ENCODE measurements at places on chromosomes 2 and 18. TPM values are rescaled to one million over a fixed set of nuclear protein-coding genes. Genes with fewer than 3 reads are reported as not detected.

The RNF144A gene
- 0.28 TPM for total RNA-seq

DNA sequence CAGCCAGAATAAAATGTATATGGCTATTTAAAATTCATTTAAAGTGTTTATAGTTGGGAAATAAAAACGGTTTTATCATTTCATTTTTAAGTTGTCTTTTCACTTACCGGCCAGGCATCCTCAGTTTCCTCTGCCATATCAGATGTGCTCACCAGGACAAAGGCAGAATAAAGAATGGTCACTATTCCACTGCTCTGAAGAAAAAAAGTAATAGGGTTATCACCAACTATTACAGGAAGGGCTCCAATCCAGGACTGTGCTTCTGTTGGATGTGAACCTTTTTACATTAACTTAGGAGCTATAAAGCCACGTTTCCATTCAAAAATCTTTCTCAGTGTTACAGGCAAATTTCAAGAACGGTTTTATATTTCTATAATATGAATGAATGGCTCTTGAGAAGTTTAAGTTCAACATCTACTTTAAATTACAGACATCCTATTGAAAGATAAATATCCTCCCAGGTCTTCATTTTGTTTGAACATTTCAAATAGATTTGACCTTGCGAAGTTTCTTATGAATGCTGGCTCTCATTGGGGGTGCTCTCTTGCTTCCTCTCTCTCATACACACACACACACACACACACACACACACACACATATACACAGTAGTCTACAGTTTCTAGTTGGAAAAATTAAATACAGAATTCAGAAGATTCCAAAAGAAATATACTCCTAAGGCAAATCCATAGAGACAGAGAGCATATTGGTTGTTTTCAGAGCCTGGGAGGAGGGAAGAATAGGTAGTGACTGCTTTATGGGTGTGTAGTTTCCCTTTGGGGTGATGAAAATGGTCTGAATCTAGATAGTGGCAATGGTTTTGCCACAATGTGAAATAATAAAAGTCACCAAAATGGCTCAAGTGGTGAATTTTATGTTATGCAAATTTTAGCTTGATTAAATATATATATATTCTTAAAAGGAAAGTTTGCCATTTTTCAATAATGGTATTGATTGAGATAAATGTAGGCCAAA, 2.9 kb upstream of the SLC40A1 start:
- no peak for DNase-seq

The PCARE gene
- not detected for total RNA-seq

The SLC23A3 gene
- total RNA-seq: 0.18 TPM

DNA sequence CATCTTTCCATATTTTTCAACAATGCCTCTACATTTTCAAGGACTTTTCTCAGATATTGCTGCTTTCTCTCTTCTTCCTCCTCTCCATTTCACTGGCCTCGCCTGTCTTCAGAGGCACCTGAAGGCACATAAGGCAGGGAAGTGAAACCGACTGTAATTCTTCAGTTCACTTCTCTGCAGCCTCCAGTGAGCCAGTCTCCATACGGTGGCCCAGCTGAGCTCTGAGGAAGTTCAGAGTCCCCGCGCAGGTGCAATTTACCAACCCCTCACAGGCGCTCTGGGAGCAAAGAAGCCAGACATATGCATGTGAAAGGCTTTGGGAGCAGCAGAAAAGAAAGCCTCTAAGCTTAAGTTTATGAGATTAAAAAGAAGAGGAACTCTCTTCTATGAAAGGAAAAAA, 12.4 kb downstream of the KLHL14 start:
- no peak for DNase-seq

DNA sequence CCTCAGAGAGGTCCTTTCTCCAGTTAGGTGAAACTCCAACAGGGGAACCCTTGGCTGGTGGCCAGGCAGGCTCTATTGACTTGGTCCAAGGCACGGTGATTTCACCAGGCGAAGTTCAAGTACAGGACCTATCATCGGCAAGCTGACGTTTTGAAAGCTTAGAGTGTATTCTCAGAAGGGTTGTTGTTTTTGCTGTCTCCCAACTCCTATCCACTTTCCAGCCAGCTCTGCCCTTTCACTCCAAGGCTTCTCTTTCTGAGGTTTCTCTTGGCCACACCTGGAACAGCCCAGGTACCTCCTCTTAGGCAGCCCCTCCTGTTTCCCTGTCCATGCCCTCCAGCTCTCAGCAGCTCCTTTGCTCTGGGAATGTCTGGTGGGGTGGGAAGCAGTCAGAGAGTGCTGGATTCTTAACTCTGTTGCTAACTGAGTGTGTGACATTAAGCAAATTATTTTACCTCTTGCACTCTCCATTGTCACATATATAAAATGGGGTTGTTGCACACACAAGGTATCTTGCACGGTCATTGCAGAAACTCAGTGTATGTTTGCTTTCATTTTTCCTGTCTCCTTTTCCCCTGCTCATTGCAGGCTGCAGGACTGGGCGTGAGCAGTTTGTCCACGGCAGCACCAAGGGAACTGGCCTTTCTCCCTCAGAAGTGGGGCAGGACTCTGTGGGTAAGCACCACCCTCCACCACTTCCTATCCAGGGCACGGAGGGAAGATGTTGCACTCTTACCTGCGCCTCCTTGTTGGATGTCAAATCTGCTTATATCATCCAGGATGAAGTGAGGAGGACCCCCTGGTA, 30.2 kb downstream of the CAPN13 start:
- no peak for DNase-seq

DNA sequence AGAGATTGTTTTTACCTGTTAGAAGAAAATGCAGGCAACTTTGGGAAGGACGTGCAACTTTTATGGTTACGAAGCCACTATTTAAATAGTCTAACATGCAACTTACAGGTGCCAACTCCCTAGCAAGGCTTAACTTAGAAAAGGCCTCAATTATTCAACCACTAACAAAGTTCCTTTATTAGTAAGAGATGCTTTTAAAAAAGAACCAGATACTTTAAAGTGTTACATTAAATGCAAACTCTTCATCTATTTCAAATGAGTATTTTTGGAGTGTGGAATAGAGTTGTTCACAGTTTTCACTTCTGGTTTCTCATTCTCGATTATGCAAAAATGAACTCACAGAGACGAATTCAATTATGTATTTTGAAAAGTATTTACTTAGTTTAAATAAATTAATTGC, 51.7 kb downstream of the PELI1 start:
- DNase-seq: no peak

The OR6B3 gene
- not detected for total RNA-seq

- DNase-seq: no peak
These were observed 377.5 kb downstream of the OSR1 start for GRCh38 chr2:18980786-18981430.

DNA sequence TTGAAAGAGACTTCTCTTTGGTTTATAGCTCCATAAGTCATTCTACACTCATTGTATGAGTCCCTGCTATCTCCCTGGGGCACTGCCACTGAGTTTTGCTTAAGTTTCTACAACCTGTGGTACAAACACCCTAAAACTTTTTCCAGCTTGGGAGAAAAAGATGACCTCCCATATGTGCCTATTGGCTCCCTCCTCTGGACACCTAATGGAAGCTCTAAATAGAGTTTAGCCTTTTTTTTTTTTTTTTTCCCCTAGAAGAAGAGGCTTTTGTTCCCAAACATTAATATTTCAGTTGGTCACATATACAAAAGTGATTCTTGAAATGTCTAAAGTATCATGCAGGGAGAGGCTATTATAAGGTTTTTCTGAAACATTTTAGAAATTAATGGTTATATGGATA, 547.2 kb upstream of the TMEFF2 start:
- no peak for DNase-seq

Measured in IMR-90 (cell line).